ENCODE measurements at places on chromosomes 2 and 18.

- no peaks in the 10 kb centered on the region for H3K27me3 ChIP-seq
- no peak overlapping the region for H3K27ac ChIP-seq
- peaks cover 32% of the 10 kb centered on the region for H3K36me3 ChIP-seq
- no peak for DNase-seq
- H3K4me1 ChIP-seq: no peaks in the 10 kb centered on the region
These were observed 12.9 kb downstream of the HTR2B start for GRCh38 chr2:231111987-231112386.

DNA sequence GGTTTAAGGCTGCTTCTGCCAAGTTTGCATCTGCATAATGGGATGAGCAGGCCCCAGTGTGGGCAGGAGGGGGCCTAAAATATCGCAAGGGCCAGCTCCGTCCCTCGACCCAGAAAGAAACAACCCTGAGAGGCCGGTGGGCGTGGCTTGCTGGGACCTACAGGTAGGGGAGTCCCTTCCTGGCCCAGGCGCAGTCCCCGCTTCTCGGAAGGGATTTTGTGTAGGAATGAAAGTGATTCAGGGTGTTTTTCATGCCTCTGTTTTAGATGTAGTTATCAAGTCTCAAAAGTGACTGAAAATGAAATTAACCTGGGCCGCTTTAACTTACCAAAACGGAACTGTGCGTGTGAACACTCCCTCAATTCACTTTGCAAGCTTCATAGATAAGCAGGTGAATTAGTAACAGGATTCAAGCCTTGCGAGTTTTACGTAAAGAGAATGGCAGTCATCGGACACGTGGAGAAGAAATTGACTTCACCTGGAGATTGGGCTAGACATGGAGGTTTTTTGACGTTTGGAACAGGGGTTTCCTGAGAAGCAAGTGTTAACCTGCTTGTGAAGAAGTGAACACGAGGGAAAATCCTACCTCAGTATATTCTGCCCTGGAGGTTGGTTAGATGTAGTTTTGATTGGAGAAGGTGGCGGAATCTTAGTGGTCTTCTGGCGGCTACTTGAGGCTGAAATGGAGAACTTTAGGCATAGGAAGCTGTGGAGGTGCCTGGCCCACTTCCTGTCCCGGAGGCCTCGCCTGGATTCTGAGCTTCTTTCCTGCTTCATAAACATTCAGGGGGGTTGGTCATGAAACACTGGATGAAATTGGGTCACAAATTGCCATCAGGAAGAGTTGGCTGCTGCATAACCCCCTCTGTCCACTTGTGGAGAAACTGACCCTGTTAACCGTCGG lies 1.7 kb downstream of the NCK2 start:
- peaks cover 55% of the 10 kb centered on the region for H3K36me3 ChIP-seq
- DNase-seq: peak; percentile 96
- H3K27me3 ChIP-seq: no peaks in the 10 kb centered on the region
- H3K4me3 ChIP-seq: peak overlapping the region; percentile 97

- no peak overlapping the region for H3K27ac ChIP-seq
- no peaks in the 10 kb centered on the region for H3K36me3 ChIP-seq
- no peaks in the 10 kb centered on the region for H3K4me1 ChIP-seq
- peak overlapping the region; percentile 29 for H3K4me3 ChIP-seq
These were observed 215.6 kb upstream of the MAP2 start for GRCh38 chr2:209208211-209208610.

DNA sequence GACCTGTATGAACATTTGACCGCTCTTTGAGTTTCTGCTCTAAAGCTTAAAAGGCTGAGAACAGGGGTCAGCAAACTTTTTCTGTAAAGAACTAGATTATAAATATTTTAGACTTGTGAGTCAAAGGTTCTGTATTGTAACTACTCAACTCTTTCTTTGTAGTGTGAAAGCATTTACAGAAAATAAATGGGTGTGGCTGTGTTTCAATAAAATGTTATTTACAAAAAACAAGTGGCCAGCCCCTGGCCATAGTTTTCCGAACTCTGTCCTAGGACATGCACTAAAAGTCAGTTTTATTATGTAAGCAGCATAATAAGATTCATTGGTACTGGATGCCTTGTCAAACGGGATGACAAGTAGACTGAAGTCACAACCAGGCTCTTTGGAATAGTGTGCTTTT lies 434.9 kb downstream of the ZEB2 start:
- H3K27me3 ChIP-seq: no peaks in the 10 kb centered on the region
- H3K27ac ChIP-seq: no peak overlapping the region
- DNase-seq: no peak
- peaks cover 12% of the 10 kb centered on the region for H3K4me1 ChIP-seq

DNA sequence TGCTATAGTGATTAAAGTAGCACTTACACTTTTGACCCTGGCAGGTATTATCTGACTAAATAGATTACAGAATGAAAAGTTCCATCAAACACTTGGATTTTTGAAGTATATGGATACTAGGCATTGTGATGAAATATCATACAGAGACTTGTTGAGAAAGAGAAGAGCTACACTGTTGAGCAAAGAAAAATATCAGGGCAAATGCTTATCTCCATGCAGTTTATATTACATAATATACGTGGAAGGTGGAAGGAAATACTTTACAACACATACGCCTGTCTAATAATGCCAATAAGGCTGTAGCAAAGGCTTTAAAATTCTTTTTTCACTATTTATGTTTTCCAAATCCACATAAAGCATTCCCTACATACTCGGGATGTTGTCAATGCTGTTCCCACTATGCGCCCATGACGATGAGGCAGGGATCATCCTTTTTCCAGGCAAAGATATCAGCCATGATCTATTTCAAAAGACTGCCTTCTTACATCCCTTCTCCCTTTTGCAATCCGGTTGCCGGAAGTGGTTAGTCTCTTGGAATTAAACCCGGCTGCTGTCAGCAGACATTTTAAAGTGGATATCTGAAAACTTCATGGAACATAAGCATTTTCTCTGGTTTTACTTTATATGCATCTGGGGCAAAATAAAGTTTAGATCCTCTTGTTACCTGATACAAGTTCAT lies 92.6 kb upstream of the ITGA4 start:
- peaks cover 2% of the 10 kb centered on the region for H3K36me3 ChIP-seq
- no peaks in the 10 kb centered on the region for H3K27me3 ChIP-seq
- no peaks in the 10 kb centered on the region for H3K4me1 ChIP-seq
- H3K4me3 ChIP-seq: no peak overlapping the region
- no peak overlapping the region for H3K27ac ChIP-seq

- H3K36me3 ChIP-seq: peaks cover 6% of the 10 kb centered on the region
- no peak overlapping the region for H3K4me3 ChIP-seq
- H3K4me1 ChIP-seq: peaks cover 3% of the 10 kb centered on the region
- no peaks in the 10 kb centered on the region for H3K27me3 ChIP-seq
- DNase-seq: no peak
These were observed 41.2 kb downstream of the RALBP1 start for GRCh38 chr18:9516437-9517064.

DNA sequence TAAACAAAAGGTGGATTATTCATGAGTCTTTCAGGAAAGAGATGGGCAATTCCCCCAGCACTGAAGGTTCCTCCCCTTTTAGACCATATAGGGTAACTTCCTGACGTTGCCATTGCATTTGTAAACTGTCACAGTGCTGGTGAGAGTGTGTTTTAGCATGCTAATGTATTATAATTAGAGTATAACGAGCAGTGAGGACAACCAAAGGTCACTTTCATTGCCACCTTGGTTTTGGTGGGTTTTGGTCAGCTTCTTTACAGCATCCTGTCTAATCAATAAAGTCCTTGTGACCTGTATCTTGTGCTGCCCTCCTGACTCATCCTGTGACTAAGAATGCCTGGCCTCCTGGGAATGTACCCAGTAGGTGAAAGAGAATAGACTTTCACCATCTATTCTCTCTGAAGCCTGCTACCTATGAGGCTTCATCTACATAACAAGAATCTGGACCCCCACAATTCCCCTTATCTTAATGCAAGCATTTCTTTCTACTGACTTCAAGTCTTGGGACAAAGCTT lies 148.7 kb downstream of the CABLES1 start:
- DNase-seq: peak; percentile 64
- no peaks in the 10 kb centered on the region for H3K27me3 ChIP-seq
- no peaks in the 10 kb centered on the region for H3K36me3 ChIP-seq
- peaks cover 16% of the 10 kb centered on the region for H3K4me1 ChIP-seq
- no peak overlapping the region for H3K4me3 ChIP-seq

- H3K4me1 ChIP-seq: peaks cover 3% of the 10 kb centered on the region
- DNase-seq: no peak
- H3K36me3 ChIP-seq: no peaks in the 10 kb centered on the region
- no peak overlapping the region for H3K27ac ChIP-seq
- H3K27me3 ChIP-seq: peaks cover 32% of the 10 kb centered on the region
These were observed 3.0 kb downstream of the PIEZO2 start for GRCh38 chr18:11146238-11146946.

DNA sequence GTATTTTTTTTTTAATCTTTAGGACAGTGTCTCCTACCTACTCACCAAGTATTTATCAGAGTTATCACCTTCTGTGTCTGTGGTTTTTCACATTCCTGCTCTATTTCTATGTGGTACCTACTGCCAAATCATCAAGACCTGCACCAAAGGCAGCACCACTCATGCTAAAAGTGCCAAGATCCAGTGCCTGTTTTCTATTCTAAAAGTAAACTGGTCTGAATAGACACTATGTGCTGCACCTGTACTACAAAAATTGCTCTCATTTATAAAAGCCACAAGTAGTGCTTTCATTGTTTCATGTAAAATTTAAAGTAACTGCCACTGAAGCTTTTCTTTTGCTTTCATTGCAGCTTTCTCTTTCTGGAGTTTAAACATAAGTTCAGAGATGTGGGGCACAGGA lies 103.9 kb upstream of the GULP1 start:
- DNase-seq: no peak
- no peak overlapping the region for H3K4me3 ChIP-seq
- no peaks in the 10 kb centered on the region for H3K4me1 ChIP-seq
- H3K27me3 ChIP-seq: no peaks in the 10 kb centered on the region
- no peaks in the 10 kb centered on the region for H3K36me3 ChIP-seq
- no peak overlapping the region for H3K27ac ChIP-seq

GRCh38 chr18:70288171-70288850 lies 534 bp upstream of the SOCS6 start:
- H3K27ac ChIP-seq: no peak overlapping the region
- H3K27me3 ChIP-seq: peaks cover 44% of the 10 kb centered on the region

DNA sequence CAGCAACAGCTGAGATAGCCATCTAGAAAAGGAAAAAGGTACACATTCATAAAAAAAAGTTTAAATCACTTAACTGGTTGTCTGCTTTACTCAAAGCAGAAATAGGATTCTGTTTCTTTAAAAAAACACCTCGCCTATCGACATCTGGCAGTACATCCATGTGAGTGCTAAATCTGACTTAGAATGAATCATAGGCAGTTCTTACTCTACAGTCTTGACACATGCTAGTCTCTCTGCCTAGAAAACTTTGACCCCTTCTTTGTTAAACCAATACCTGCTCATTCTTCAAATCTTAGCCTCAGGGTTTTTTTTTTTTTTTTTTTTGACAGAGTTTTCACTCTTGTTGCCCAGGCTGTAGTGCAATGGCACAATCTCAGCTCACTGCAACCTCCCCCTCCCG lies 37.1 kb upstream of the GPR75 start:
- no peak for DNase-seq
- no peaks in the 10 kb centered on the region for H3K27me3 ChIP-seq
- H3K27ac ChIP-seq: no peak overlapping the region
- peaks cover 40% of the 10 kb centered on the region for H3K36me3 ChIP-seq
- no peaks in the 10 kb centered on the region for H3K4me1 ChIP-seq

- peaks cover 56% of the 10 kb centered on the region for H3K4me1 ChIP-seq
- H3K27ac ChIP-seq: peak overlapping the region; percentile 87
These were observed 5.4 kb upstream of the POLI start for GRCh38 chr18:54263904-54264336.

GRCh38 chr18:42047721-42048120 lies 92.7 kb downstream of the PIK3C3 start:
- no peaks in the 10 kb centered on the region for H3K27me3 ChIP-seq
- H3K36me3 ChIP-seq: peaks cover 22% of the 10 kb centered on the region
- DNase-seq: no peak
- peaks cover 5% of the 10 kb centered on the region for H3K4me1 ChIP-seq

DNA sequence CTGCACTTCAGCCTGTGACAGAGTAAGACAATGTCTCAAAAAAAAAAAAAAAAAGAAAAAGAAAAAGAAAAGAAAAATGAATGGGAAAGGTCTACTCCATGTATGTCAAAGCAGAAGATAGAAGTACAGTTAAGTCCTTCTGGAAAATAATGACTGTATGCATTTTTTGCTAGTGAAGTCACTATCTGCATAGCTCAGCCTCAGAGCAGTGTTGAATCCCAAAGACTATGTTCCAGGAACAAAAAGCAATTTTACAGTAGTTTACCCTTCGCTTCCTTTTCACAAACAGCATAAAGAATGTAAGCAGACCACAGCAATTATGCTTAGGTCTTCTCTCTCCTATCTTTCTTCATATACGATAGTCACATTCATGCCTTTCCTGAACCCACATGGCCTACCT lies 497.4 kb downstream of the CMPK2 start:
- H3K4me1 ChIP-seq: no peaks in the 10 kb centered on the region
- H3K36me3 ChIP-seq: no peaks in the 10 kb centered on the region
- no peaks in the 10 kb centered on the region for H3K27me3 ChIP-seq

GRCh38 chr18:2612996-2613395 lies 41.6 kb downstream of the NDC80 start:
- no peaks in the 10 kb centered on the region for H3K27me3 ChIP-seq
- H3K27ac ChIP-seq: no peak overlapping the region
- DNase-seq: no peak
- peaks cover 3% of the 10 kb centered on the region for H3K4me1 ChIP-seq
- no peak overlapping the region for H3K4me3 ChIP-seq

DNA sequence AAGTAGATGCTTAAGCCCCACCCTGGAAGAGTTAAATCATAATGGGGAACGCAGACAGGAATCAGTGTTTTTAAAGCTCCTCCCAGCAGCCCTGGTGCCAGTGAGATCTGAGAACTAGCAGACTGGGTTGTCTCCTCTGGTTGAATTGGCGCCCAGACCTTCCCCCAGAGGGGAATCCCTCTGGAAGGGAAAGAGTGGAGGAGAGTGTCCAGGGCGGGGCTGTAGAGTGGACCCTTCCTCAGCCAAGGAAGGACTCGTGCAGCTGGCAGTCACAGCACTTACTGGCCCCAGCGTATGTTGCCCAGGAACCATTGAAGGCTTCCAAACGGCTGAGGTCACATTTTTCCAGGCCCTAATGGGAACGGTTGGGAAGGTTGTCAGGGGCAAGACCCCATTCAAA lies 62.5 kb downstream of the TGOLN2 start:
- DNase-seq: no peak
- no peak overlapping the region for H3K27ac ChIP-seq
- no peaks in the 10 kb centered on the region for H3K27me3 ChIP-seq
- H3K4me3 ChIP-seq: no peak overlapping the region
- no peaks in the 10 kb centered on the region for H3K4me1 ChIP-seq
- no peaks in the 10 kb centered on the region for H3K36me3 ChIP-seq

GRCh38 chr2:4908461-4908860 lies 783.7 kb upstream of the SOX11 start:
- no peaks in the 10 kb centered on the region for H3K27me3 ChIP-seq
- DNase-seq: no peak
- no peak overlapping the region for H3K4me3 ChIP-seq
- no peaks in the 10 kb centered on the region for H3K4me1 ChIP-seq
- no peak overlapping the region for H3K27ac ChIP-seq
- H3K36me3 ChIP-seq: no peaks in the 10 kb centered on the region

DNA sequence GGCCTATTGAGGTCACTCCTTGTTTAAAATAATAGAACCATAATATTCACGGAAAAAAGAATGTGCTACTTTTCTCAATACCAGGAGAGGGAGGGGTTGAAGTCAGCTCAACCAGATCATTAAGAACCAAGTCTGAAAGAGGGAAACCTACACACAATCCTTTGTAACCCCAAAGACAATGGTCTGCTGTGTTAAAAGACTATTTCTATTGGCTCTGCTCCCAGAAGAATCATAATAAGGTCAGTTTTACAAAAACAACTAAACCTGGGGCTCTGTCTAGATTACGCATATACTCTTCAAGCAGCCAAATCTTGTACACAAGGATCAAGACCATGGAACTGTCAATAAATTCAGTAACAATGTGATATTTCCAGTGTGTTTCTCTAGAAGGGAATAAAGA lies 177.2 kb upstream of the CRIM1 start:
- H3K36me3 ChIP-seq: no peaks in the 10 kb centered on the region
- H3K4me1 ChIP-seq: no peaks in the 10 kb centered on the region
- no peak overlapping the region for H3K27ac ChIP-seq
- no peak for DNase-seq

All from activated CD4-positive, alpha-beta memory T cell treated with anti-CD3 and anti-CD28 coated beads for 36 hours (primary cell).